ENCODE measurements at places on chromosomes 16 and 17. TPM values are rescaled to one million over a fixed set of nuclear protein-coding genes. Genes with fewer than 3 reads are reported as not detected.

DNA sequence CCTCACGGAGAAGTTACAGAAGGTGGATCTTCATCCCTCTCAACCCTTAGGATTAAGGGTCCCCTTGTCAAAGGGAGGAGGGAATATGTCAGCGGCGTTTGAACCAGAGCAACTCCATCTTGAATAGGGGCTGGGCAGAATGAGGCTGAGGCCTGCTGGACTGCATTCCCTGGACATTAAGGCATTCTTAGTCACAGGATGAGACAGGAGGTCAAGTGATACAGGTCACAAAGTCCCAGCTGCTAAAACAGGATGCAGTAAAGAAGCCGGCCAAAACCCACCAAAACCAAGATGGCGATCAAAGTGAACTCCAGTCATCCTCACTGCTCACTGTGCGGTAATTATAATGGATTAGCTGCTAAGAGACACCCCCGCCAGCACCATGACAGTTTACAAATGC is 36.7 kb downstream of the RBFOX3 start:
- no peak for DNase-seq

- DNase-seq = no peak
These were observed 24.1 kb downstream of the MYH10 start for GRCh38 chr17:8606401-8606800.

GRCh38 chr16:88883946-88884345 is 17.5 kb upstream of the PABPN1L start:
- peak; percentile 86 for DNase-seq

SULT1A1 gene
- 22.8 TPM for total RNA-seq

ICAM2 gene
- 27.0 TPM for total RNA-seq

GRCh38 chr16:57115514-57116182 is 23.3 kb downstream of the CPNE2 start:
- peak; percentile 57 for DNase-seq

DNA sequence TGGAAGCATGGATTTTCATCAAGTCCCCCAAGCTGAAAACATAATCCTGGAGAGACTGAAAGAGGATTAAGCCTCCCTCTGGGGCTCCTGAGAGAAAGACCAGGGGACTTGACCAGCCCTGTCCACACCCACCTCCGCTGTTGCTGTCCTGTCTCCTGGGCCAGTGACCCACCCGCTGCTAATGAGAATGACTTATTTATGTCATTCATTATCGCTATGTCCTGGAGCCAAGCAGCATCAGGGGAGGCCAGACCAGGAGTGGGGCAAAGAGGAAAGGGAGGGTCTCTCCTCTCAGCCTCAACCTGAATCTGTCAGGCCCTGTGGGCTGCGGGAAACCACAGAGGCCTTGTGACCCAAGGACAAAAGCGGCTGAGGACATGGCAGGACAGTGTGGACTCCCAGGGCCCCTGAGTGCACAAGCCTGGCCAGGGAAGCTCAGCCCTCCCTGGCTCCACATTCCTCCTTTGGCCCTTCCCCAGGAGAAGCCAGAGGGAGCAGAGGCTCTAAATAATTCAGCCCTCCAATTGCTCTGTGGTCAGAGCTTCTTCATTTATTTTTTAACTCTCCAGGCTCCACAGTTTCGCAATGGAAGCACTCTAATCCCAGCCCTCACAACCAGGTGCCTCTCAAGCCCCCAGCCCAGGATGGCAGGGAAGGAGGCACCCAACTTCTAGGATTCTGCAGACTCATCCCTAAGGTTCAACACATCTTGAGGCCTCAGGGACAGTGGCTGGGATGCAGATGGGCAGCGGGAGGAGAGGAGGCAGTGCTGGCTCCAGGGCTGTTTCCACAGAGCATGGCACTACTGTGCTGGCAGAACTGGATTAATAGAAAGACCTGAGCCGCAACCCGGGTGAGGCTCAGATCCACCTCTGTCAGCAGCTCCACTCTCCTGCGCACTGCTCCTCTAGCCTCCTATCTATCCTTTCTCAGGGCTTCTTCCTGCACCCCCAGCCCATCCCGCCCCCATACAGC is 19.1 kb downstream of the CUEDC1 start:
- DNase-seq = peak; percentile 82

DNA sequence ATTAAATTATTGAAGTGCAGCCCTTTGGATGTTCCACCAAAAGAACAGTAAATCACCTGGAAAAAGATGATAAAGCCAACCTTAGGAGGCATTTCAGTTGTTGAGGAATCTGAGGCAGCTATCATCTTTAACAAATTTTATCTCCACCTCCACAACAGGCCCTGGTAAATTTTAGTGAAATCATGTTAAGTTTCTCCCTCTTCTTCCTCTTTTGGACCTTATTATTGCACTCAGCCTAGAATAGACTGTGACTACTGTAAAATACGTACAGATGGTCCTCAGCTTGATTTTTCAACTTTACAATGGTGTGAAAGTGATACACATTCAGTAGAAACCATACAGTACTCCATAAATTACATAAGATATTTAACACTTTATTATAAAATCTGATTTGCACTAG is 90.3 kb downstream of the USP32 start:
- no peak for DNase-seq

Measured in psoas muscle (tissue), 8 donors.